ENCODE measurements at places on chromosomes 3 and 15.

DNA sequence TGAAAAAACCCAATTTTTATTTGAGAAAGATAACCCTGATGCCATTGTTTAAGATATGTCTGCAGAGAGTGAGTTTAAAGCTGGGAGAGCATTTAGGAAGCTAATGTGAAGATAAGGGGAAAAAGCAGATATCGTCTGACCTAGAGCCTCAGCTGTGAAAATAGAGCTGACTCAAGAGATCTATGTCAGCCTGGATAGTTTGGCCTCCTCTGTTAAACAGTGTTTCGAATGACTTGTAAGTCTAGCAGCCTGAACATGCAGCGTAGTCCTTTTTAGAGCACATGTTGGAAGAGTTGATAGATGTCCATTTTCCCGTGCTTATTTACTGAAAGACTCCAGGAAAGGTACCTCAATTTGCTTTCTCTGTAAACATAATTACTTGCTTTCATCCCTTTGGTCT is 48.1 kb downstream of the ALCAM start:
- no peak for DNase-seq

DNA sequence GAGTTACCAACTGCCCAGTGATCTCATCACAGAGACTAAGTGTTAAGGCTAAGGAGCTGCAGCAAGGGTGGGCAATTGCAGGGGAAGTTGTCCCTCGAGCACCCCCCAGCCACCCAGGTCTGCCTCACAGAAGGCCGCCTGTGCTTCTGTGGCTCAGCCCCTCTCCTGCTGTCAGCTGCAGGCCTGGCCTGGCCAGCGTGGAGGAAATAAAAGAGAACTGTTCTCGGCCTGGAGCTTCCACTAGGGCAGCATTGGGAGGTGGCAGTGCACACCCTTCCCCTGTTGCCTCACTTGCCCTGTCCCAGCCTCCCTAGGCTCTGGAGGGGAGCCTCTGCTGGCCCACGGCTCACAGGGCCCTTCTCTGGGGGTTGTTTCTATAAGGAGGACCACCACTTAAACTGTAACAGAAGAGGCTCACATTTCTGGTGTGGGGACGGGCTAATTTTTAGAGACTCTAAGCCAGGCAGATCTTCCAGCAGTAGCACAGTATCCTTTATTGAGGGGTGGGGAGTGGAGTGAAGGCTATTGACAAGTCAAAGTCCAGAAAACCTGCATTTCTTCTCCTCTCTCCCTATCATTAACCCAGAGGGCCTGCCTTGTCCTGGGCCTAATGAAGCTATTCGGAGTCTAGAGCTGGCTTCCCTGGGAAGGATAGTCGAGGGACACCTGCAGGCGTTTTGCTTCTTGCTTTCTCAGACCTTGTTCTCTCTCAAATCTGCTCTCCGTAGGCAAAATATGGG is 75.6 kb upstream of the ADPGK start:
- no peak for DNase-seq

DNA sequence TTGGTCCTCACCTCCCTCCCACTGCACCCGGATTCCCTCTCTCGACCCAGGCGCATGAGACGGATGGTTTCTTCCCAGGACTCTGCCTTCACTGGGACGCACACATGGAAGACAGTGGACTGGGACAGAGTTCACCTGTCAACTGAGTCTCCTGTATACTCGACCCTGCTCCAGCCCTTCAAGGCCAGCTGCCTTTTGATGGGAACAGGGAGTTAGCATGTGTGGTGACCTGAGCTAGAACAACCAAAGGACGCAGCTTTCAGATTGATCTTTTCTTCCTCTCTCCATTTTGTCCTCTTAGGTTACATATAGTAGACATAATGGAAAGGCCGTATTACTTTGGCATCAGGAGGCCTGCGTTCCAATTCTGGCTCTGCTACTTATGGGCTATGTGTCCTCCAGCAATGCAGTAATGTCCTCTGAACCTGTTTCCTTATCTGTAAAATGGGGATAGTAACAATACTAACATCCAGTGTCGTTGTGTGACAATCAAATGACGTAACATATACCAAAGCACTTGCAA is 94.1 kb downstream of the PEX5L start:
- no peak for DNase-seq

DNA sequence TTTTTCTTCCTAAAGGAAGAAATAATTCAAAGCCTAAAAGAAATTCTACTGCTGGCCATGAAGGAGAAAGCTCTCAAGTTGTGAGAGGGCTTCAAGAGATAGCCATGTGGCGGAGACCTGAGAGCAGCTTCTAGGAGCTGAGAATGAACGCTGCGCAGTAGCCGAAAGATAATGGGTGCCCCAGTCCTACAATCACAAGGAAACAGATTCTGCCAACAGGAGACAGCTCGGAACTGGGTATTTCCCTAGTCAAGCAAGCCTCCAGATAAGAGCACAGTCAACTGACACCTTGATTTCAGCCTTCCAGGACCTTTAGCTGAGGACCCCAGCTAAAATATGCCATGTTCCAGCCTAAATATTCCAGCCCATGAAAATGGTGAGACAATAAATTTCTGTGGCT is 824.1 kb downstream of the FHIT start:
- DNase-seq, result no peak
